ENCODE measurements at places on chromosomes 13 and 19.
A peak's percentile ranks its signal among the peaks of the same experiment; 100 is the strongest.

GRCh38 chr13:21663197-21663596 is 7.7 kb upstream of the FGF9 start:
- DNase-seq = peak; percentile 68

- DNase-seq = no peak
Measured at GRCh38 chr19:2058570-2059421, 7.8 kb upstream of the MKNK2 start.

DNA sequence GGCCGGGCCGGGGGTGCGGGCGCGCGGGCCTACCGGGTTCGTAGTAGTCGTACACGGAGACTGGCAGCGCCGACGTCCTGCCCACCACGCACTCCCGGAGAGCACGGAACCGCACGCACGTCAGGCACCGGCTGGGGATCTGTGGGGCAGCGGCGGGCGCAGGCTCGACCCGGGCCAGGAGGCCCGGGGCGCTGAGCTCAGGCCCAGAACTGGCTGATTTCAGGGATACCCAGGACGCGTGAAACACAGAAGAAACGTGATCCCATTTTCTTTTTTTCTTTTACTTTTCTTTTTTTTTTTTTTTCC is 9.0 kb downstream of the F2RL3 start:
- DNase-seq = no peak

DNA sequence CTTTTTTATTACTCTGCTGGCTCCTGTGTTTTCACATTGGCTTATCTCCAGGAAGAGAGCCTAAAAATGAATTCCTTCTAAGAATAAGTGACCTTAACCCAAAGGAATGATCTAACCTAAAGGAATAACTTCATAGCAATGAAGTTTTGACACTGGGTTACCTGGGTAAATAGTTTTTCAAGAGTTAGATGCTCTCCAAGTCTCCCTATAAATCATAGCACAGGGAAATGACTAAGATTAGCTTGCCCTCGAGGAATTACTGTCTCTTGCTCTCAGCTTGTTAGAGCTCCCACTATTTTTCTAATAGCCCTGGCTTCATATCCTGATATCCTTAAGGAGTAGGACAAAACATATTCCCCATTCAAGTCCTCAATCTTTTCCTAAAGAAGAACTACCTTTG is 66.3 kb downstream of the SPRY2 start:
- no peak for DNase-seq

DNA sequence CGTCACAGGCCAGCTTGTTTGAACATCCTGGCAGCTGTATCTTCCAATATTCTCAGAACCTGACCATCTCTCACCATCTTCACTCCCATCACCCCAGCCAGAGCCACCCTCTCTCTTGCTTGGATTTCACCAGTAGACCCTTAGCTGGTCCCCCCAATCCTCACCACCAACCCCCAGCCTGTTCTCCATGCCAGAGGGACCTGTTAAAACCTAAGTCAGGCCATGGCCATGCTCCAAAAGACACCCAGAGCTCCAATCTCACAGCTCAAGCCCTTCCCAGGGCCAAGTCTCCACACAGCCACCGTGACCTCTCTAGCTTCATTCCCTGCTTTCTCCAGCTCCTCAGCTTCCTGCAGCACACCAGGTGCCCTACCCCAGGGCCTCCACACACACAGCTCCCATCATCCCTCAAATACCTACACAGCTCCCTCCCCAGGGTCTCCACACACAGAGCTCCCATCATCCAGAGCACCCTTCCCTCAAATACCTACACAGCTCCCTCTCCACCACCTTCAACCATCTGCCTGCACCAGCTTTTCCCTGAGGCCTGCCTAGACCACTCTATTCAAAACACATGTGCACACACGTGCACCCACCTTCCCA is 13.8 kb downstream of the EPS8L1 start:
- DNase-seq = no peak

GRCh38 chr13:46313024-46313423 is 74.0 kb downstream of the RUBCNL start:
- no peak for DNase-seq

GRCh38 chr13:104086210-104086609 is 1020.0 kb upstream of the SLC10A2 start:
- no peak for DNase-seq

- DNase-seq = no peak
Measured at GRCh38 chr13:108943842-108944241, 314.4 kb downstream of the MYO16 start.

- DNase-seq = no peak
Measured at GRCh38 chr13:42393573-42394360, 121.8 kb downstream of the AKAP11 start.

GRCh38 chr19:18401580-18402112 is 4.2 kb upstream of the LRRC25 start:
- DNase-seq = no peak

DNA sequence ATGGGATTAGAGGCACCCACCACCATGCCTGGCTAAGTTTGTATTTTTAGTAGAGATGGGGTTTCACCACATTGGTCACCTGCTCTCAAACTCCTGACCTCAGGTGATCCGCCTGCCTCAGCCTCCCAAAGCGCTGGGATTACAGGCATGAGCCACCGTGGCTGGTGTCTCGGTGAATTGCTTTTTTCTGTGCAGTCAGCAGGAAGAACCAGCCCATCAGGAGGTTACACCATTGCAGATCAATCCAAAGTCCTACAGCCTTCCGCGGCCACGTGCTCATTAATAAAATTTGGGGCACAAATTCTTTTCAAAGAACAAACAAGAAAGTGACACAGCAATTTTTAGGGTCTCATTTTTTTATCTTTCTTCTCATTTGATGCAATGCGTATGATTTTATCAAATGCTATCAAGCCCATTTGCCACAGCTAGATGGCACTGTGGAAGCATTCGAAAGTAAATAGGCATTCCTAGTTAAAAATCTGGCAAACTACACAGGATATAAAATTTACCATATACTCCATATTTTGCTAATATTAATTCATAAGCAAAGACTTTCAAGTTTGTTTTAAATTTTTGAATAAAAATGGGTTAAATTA is 54.4 kb upstream of the ZNF835 start:
- DNase-seq = no peak

DNA sequence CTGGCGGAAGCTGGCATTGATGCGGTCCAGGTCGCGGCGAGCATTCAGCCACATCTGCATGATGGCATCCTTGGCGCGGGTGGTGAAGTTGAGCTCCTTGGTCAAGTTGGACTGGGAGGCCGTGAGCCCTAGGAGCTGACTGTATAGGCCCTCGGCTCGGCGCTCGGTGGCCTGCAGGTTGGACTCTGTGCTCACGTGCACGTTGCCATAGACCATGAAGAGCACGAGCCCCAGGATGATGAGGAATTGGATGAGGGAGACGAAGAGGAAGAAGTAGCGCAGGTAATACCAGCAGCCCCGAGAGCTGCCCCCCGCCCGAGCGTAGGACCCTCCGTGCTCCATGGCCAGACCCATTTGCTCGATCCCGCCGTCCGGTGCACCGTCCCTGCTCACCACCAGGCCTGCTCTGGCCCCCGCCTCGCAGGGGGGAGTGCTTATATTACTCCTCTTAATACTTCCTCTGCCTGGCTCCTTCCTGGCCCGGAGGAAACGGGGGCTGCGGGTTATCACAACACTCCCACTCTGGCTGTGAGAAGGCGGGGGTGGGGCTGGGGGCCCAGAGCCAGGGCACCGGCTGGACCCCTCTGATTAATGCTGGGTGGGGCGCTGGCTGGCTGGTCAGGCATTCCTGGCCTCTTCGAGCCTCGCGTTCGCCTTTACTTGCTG is at the start of gene PLVAP:
TSS of gene PLVAP (minus strand) at position 408 of the 666 bp plus-strand sequence. CDS start at position 354, 54 bp downstream.
- no peak for DNase-seq

DNA sequence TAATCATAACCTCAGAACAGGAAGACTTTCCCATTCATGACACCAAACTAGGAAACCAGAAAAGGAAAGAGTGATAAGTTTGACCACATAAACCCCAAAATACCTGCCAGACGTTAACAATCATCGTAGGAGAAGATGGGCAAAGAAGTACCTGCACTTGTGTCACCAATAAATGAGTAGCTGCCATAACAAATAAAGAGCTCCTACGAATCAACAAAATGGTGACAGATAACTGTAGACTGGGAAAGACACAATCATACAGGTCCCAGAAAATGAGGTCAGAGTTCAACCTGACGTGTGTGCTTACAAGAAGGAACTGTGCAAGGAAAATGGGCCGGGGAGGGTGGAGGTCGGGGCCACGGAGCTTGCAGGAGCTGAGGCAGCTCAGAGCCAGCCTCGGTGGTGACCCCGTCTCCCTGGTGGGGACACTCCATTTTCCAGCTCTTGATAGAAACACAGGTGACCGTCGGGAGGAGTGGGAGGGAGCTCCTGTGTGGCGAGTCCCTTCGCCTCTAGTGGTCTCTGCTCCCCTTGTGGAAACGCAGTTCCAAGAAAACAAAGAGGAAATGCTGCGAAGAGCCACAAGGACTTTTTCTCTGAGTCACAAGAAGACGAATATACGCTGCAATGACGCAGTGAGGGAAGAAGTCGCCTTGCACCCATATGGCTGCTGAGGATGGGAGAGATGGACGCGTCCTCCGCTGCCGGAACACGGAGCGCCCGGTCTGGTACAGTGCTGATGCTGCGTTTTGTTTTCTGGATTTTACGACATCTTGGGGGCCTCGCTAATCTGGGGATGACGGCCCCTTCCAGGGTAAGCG is 9.5 kb downstream of the PIP5K1C start:
- DNase-seq = no peak

- no peak for DNase-seq
Measured at GRCh38 chr13:107834281-107834680, 381.1 kb downstream of the LIG4 start.

Data from NCI-H2029 treated with DMSO at 0.1 percent for 48 hours (cell line).